CD4-positive, alpha-beta T cell treated with Interleukin-17A for 1 hour (primary cell): ENCODE measurements at places on chromosomes 4 and X.

DNA sequence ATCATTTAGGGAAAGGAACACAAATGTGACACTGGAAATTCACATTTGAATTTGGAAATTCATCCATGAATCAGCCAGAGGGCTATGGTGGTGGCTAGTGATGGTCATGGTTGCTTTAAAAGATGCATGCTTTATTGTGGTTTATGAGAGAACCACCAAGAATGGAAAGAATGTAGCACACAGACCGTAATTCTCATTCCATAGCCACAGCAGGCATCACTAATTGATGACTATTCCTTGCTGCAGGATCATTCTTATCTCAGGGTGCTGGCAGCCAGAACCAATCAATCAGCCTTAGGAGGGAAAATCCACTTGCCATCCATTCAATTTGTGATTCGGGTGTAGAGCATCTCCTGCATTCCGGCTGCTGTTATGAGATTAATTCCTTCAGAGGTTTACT, 115.6 kb downstream of the DHRSX start:
- DNase-seq, result no peak

DNA sequence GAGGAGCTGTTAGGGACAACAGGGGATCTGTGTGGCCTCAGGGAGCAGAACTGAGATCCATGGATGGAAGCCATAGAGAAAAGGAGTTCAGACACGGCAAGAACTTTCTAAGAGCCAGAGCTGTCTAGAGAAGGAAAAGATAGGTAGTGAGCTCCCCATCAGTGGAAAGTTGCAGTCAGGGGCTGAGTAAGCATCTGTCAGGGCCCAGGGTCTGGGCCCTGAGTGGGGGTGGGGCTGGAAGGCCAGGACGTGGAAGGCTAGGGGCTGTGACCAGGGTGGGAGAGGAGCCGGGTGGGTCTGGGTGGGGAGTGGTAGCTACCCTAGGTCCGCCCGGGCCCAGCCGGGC, 324 bp upstream of the MSN start:
- DNase-seq, result no peak

- DNase-seq, result no peak
These were observed 608.1 kb downstream of the MID1IP1 start for GRCh38 chrX:39409246-39409917.

GRCh38 chrX:68867458-68868112, 38.8 kb downstream of the EFNB1 start:
- DNase-seq, result no peak

DNA sequence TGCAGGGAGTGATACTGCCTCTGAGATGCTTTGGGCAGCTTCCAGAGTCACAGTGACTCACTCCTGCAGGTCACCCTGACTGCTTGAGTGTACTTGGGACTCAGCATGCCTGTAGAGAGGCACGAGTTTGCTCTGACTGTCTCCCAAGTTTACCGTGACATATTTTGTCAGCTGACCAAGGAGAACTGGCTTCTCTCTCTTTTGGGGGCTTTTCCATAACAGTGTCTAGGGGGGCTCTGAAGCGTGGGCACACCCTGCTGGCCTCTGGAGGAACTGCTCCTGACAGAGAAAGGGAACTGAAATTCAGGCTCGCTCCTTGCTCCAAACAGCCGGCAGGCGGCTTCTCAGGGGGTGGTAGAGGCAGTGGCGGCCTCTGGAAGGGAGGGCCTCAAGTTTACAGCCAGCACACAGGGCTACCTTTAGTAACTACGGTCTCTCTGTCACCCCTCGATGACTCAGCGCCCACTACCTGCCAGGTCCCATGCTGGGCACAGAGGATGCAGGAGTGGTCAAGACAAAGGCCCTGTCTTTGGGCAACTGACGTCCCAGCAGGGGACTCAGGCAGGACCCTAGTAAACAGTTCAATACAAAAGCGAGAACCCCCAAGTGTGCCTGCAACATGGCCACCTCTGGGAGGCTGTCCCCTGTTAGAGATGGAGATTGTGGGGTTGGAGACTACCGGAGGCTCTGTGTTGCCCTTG, 17.8 kb downstream of the ZNF185 start:
- DNase-seq, result no peak

DNA sequence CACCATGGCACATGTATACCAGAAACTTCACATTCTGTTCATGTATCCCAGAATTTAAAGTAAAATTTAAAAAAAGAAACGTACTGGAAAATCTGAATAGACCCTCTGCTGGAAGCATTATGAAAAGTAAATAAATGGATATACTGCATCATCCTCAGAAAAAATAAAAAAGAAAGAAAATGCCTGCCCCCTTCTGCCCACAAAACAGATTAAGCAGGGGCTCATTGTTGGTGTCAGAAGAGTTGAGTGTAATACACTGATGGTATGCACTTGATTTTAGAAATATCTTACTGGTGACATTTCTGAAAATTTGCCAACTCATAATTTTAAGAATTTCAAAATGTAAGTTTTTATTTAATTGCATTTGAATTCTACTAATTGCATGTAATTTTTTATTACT, 77.8 kb downstream of the LRP2BP start:
- DNase-seq, result no peak

DNA sequence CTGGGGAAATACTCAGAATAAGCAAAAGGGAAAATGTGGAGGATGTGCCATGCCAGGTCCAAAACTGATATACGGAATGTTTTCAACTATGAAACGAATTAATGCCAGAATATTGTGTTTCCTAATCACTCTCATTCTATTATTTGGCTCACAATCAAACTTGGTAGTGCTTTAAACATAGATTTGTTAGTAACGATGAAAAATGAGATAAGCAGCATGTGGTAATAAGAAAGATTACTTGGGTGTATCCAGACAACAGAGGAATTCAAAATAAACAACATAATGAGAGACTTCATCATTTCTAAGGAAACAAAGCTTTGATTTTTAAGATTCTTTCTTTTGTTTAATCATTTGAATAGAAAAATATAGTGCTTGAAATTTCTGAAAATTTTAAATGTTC, 237.3 kb downstream of the TACR3 start:
- DNase-seq, result no peak

- DNase-seq, result no peak
These were observed 1630.0 kb downstream of the STIM2 start for GRCh38 chr4:28490669-28491068.

DNA sequence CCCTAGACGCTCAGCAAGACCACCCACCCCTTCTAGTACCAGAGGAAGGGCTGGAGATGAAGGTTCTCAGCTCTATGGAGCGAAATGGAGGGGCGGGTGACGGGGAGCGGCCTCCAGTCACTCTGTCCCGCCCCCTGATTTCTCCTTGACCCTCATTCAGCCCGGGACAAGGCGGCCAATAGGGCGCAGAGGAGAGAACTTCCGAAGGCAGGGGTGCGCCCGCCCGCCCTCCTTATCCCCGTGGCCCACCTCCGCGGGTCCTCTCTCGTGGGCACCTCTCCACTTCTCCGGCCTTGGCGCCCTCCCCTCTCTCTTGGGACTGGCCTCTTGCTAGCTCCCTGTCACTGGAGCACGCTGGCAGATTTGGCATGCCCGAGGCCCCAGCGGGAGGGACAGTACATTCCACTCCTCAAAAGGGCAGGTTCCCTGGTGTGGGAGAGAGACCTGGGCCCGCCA, 1.1 kb upstream of the SEPTIN6 start:
- no peak for DNase-seq

DNA sequence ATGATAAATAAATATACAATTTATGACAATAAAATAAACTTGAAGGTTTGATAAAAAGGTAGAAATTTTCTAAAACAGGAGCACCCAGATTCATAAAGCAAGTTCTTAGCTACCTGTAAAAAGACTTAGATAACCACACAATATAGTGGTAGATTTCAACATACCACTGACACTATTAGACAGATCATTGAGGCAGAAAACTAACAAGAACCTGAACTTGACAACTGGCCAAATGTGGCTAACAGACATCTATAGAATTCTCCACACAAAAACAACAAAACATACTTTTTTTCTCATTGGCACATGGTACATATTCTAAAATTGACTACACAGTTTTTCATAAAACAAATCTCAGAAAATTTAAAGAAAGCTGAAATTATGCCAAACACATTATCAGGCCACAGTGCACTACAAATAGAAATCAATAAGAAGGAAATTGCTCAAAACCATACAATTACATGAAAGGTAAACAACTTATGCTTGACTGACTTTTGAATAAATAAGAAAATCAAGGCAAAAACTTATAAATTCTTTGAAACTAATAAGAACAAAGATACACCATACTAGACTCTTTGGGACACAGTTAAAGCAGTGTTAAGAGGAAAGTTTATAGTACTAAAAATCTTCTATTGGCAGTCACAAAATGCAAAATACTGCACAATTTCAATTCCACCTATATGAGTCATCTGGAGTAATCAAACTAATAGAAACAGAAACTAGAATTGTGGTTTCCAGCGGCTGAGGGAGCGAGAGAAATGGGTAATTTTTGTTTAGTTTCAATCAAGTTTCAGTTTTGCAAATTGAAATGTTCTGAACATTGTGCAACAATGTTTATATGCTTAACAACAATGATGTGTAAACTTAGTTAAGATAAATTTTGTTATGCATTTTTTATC, 925.6 kb downstream of the SH3BGRL start:
- DNase-seq, result peak; percentile 40

GRCh38 chr4:142369141-142369540, 477.0 kb downstream of the INPP4B start:
- DNase-seq, result no peak

DNA sequence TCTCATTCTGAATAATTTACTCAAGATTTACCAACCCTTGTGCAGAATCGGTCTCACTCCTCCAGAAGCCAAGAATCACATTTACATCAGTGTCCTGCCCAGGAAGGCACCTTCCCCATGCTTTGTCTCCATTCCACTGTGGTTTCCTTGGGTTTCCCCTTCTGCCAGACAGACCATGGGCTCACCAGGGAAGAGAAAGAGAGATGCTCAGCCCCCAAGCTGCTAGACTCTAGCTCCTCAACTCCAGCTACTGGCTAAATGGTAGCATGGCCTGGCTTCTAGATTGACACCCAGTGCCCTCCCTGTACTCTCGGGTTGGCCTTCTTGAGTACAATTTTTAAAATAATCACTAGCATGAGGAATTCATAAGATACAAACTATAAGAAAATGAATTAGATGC, 12.9 kb downstream of the TLR10 start:
- no peak for DNase-seq

DNA sequence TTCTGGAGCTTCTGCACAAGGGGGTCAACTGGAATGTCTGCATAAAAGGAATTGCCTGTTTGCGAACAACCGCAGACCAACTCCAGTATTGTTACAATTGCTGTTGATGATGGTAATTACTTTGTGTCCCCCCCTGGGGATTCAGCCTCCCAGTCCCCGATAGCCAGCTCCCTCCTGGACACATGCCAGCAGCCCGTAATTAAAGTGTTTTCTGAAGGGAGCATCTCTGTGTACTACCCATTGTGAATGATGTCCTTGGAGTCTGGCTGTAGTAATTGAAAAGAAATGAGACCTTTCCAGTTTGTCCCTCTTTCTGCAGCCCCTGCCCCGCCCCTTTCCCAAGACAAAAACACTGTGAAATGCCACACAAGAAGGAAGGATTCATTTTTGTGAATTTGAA, 377.1 kb upstream of the LCORL start:
- DNase-seq, result no peak

DNA sequence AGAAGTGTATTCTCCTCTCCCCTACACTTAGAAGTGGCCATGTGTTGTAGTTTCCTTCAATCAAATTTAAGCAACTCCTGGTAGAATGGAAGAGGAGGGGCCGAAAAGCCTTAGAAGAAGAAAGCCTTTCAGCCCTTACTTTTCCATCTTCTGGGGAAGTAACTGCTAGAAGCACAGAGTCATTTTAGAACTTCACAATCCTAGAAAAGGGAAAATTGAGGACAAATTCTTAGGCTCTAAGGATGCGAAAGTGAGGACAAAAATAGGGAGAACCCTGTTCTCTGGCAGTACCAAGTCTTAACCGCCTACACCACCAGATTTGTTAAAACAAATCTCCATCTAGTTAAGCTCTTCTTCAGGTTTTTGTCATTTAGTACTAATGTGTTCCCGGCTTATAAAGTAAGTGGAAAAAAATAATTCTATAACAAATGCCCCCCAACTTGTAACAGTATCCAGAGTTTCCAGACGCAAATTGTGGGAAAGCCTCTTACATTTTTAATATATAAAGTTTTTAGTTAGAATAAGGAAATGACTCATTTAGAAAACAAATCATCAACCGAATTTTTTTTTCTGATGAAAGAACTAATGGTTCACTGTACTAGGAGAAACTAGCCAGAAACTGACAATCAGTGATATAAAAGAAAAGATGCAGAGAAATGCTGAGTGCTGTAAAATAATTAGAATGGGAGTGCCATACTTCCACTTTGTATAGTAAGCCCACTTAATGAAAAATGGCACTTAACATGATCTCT, 76.0 kb downstream of the ARAP2 start:
- DNase-seq, result no peak

GRCh38 chrX:128739539-128739938, 687.3 kb upstream of the ACTRT1 start:
- no peak for DNase-seq

GRCh38 chr4:77872723-77873445, 10.3 kb downstream of the MRPL1 start:
- no peak for DNase-seq

DNA sequence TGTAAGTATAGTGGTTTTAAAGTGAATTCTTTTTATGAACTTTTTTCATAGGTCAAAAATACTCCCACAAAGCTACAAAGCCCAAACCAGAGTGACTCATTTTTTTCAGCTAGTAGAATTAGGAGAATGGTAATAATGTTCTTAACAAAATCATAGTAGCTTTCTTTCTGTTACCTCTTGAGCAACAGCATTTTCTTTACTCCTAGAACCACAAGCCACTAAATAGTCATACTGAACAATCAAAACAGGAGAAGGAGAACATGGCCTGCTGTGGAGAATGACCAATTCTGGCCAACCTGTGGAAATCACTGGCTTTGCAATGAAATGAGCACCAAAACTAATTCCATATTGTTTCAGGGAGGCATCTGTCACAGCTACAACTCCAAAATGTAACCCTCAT, 112.9 kb downstream of the AMMECR1 start:
- DNase-seq, result no peak

GRCh38 chrX:16487620-16488385, 162.2 kb upstream of the S100G start:
- DNase-seq, result no peak

GRCh38 chrX:43562372-43562771, 93.7 kb upstream of the MAOA start:
- no peak for DNase-seq

DNA sequence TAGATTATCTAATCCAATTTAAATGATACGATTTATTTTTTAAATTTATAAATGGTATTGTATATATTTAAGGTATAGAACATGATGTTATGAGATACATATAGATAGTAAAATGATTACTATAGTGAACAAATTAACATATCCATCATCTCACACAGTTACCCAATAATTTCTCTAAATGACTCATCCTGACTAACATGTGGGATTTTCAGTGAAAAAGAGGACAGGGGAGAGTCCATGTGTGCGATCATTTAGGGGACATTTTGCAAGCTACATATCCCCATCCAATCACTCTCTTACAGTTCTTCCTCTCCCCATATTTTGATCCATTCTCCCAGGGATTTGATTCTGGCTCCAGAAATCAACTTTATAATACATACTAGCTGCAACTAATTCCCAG, 88.2 kb downstream of the ABCB7 start:
- no peak for DNase-seq

- no peak for DNase-seq
These were observed 159.7 kb upstream of the ATP6AP2 start for GRCh38 chrX:40420899-40421729.

- no peak for DNase-seq
These were observed 6.4 kb downstream of the RBM10 start for GRCh38 chrX:47151435-47151834.
